Astrocyte of the cerebellum (primary cell): ENCODE measurements at places on chromosomes 13 and 19.

DNA sequence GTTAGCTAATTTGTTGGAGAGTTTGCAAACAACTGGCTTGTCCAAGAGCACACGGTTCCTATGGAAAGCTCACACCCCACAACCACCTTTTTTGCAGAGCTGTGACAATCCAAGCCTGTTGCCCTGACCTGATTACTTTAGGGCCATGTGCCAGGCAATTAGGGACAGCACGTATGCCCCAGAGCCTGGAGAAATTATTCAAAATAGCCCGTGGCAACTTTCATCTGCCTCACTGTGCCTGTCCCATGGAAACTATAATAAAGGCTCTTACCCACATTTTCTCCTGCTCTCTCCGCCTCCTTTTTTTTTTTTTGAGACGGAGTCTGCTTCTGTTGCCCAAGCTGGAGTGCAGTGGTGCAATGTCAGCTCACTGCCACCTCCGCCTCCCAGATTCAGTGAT lies 18.6 kb upstream of the FBN3 start:
- no peak for DNase-seq

DNA sequence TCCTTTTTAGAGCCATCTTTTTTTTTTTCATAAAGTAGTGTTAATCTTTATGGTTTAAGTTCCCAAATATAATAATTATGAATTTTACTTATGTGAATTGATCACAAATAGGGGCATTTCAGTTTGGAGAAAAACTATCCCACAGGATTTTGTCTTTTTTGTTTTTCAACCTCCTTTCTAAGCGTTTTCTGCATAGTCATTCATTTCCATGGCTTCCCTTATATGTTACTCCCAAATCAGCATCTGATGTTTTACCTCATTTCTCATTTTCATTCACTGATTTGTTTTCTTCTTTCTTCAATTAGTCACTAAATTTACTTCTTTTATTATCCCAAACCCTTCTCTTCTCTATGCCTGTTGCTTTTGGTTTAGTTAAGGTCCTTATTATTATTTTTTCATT lies 24.7 kb downstream of the PDS5B start:
- no peak for DNase-seq

DNA sequence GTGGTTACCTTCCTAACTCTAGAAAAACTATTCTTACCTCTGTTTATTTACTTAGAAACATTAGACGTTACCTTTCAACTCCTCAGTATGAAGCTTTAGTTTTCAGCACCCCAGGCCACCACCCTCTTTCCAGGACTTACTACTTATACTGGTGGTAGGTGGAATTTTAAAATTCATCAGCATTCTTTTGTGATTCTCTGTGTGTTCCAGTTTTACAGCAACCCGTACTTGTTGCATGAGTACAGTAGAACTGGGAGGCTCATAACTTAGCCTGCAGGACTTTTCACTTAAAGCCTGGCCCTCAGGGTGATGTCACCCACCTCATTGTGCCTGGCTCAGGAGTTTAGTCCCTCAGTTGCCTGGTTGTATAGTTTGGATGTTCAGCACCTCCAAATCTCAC lies 49.4 kb upstream of the ALOX5AP start:
- DNase-seq, result no peak

- no peak for DNase-seq
Measured at GRCh38 chr19:7718668-7719067, 13.2 kb downstream of the CLEC4G start.

GRCh38 chr13:79966493-79966895 lies 374.4 kb downstream of the SPRY2 start:
- DNase-seq, result no peak

GRCh38 chr19:18000480-18000914 lies 7.5 kb upstream of the ARRDC2 start:
- no peak for DNase-seq

GRCh38 chr13:101434486-101434885 lies 18.0 kb upstream of the ITGBL1 start:
- DNase-seq, result no peak

GRCh38 chr13:101492251-101492910 lies 39.9 kb downstream of the ITGBL1 start:
- no peak for DNase-seq

DNA sequence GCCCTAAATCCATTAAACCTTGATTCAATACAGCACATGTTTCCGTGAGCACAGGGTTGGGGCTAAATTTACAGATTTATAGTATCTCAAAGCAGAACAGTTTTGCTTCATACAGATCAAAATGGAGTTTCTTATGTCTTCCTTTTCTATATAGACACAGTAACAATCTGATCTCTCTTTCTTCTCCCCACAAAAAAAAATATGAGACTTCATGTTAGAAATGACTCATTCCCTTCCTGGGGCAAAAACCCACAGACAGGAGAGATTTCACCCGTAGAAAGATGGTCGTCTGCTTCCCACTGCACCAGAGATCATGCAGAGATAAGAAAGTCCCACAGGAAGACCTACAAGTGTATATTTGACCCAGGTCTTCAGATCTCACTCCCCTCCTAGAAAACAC lies 7.7 kb upstream of the ZNF611 start:
- no peak for DNase-seq

GRCh38 chr13:98103531-98103930 lies 39.4 kb upstream of the FARP1 start:
- DNase-seq, result no peak

GRCh38 chr19:8022275-8022674 lies 16.8 kb upstream of the ELAVL1 start:
- DNase-seq, result no peak

GRCh38 chr19:29268103-29268502 lies 55.2 kb upstream of the UQCRFS1 start:
- DNase-seq, result no peak

- DNase-seq, result no peak
Measured at GRCh38 chr19:50844296-50844935, 10.3 kb upstream of the KLK3 start.

- no peak for DNase-seq
Measured at GRCh38 chr13:20457670-20458069, 68.0 kb downstream of the CRYL1 start.

- DNase-seq, result no peak
Measured at GRCh38 chr13:46345398-46345797, 41.7 kb downstream of the RUBCNL start.

- DNase-seq, result no peak
Measured at GRCh38 chr13:24052547-24053518, 107.7 kb upstream of the SPATA13 start.

DNA sequence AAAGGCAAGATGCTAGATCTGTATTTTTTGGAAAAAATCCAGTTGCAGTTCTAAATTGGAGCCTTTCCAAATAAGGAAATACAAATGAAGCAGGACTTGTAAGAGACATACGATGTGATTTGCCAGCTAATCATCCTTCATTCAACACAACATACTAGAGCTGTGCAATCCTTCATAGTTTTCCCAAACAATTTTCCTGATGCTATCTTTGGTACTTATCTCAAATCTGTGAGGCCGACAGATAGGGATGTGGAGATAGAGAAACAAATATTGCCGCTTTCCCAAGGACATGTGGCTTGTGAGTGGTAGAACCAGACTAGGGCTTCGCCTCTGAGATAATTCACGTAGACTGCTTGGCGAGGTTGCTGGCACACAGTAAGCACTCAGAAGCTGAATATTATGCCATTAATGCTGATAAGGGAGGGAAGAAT lies 176.6 kb downstream of the LMO7 start:
- DNase-seq, result no peak

DNA sequence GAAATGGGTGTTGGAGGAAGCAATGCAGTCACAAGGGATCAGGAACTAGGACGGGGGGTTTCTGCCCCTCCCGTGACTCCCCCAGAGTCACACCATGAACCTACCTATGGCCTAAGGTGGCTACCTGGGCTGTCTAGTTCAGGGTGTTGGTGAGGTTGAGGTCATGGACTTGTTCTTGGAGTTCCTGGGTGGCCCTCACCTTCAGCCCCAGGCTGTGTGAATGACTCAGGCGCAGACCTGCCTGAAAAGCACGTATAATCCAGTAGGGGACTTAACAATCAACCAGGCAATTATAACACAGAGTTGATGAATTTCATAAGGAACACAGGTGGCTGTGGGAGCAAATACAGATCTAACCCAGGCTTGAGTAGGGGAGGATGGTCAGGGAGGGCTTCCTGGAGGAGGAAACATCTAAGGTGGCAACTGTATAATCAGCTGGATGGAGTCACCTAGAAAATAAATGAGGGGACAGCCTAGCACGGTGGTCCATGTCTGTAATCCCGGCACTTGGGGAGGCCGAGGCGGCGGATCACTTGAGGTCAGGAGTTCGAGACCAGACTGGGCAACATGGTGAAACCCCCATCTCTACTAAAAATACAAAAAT lies 25.6 kb upstream of the ADGRE1 start:
- no peak for DNase-seq

GRCh38 chr13:27482983-27483382 lies 32.6 kb upstream of the MTIF3 start:
- DNase-seq, result no peak

GRCh38 chr13:90533866-90534265 lies 813.6 kb upstream of the MIR17HG start:
- no peak for DNase-seq

- DNase-seq, result no peak
Measured at GRCh38 chr19:29389495-29389894, 136.3 kb upstream of the VSTM2B start.

DNA sequence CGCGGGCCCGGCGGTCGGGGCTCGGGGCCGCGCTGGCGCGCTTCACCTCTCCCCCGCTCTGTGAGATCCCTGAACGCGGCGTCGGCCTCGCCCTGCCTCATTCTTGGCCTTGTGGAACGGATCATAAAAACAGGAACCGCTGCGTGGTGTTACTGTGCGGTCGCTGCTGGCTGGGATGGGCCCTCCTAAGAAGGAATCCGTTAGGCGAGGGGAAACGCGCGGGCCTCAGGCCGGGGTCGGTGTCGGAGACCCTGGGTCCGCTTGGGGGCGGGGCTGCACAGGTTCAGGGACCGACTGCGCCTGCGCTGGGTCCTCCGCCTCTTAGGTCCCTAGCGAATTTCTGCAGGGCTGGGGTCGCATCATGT lies 381 bp downstream of the CKAP2 start:
- peak; percentile 27 for DNase-seq

DNA sequence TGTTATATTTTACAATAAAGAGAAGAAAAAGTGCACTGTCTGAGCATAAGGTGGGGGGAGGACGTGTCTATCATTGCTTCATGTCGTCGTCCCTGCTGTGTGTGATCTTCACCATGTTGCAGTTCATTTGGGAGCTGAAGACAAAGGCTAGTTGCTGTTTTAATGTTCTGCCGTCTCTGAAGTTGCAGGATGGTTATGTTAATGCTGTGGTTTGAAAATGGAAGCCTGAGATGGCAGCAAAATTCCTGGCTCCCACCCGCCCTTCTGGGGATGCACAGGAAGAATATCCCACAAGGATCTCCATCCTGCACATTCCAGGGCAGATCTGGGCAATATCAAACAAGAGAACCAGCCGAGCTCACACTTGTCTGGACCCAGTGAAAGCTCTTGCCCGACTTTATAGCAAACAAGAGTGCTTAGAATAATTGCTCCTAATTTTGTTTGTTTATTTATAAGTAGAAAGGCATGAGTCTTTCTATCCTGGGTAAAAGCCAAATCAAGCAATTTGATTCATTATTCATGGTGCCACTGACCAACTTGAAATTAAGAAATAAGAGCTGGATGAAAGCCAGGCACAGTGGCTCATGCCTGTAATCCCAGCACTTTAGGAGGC lies 110.3 kb upstream of the ABCC4 start:
- DNase-seq, result peak; percentile 29

GRCh38 chr13:100461309-100462030 lies 127.1 kb downstream of the GGACT start:
- no peak for DNase-seq

DNA sequence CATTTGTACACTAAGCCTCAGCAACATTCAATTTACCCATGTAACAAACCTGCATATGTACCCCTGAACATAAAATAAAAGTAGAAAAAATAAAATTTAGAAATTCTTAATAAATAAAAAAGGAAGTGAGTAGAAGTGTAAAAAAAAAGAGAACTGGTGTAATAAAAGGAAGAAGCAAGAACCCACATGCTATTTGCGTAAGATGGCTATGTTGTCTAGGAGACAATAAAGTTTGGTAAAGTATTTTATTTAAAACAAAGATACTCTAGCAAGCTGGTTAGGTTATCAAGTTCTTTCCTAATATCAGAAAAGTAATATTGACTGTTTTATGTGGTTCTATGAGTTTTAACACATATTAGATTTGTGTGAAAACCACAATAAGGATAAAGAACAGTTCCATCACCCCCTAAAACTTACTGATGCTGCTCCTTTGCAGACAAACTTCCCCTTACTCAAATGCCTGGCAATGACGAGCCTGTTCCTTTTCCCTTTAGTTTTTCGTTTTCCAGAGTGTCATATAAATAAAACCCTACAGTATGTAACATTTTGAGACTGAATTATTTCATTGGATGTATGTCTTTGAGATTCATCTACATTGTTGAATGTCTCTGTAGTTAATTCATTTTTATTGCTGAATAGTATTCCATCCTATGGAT lies 98.9 kb downstream of the TNFSF13B start:
- no peak for DNase-seq

DNA sequence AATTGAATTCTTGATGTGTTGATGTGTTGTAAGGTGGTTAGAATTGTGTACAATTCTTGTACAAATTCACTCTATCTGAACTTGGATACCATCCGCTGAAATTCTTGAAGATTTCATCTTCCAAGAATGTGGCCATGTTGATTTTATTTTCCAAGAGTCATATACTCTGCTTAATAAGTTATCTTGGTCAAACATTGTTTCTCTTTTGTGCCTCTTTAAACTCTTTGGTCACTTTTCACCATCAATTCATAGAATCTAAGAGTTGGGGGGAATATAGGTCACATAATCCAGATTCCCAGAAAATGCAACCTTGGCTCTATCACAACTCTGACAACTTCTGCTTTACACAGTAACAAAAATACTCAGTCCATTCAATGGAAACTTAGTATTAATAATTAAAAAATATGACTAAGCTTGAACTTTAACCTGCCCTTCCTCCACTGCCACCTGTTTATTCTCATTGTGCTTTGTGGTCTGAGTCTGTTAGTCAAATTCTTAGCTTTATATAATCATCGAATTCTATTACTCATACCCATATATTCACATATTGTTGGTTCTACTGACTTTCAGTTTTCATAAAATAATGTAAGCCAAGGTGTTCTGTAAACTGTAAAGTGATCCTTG lies 373.2 kb downstream of the LMO7 start:
- DNase-seq, result no peak

DNA sequence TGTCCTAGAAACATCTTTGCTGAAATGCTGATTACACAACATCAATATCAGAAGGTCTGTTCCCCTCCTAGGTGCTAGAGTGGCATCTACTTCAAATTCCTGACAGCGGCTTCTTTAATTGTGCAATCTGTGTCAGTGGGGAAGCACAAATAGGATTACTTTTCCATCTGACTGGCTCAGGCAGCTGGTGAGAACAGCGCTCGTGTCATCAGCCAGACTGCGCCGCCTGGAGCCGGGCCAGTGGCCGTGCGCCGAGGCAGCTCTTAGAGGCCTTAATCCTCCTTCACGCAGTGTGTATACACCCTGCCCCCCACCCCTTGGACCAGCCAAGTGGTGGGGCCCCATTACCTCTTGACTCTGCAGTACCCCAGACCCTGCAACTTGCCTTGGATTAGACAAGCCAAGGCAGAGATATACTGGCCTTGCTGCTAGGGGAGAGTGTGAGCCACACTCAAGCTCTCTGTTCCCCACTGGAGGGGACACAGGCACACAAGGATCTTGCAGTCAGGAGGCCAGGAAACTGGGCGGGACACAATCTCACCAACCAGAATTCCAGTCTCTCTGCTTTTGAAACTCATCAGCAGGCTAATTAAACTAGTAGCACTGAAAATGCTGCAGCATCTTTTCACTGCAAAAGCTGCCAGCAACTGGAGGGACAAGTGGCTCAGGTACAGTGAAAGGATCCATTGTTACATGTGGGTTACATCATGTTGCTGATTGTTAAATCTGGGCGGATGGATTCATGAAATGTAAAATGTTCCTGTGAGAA lies 48.9 kb upstream of the EPHX3 start:
- peak; percentile 71 for DNase-seq
